ENCODE measurements at places on chromosomes 6 and 20.

DNA sequence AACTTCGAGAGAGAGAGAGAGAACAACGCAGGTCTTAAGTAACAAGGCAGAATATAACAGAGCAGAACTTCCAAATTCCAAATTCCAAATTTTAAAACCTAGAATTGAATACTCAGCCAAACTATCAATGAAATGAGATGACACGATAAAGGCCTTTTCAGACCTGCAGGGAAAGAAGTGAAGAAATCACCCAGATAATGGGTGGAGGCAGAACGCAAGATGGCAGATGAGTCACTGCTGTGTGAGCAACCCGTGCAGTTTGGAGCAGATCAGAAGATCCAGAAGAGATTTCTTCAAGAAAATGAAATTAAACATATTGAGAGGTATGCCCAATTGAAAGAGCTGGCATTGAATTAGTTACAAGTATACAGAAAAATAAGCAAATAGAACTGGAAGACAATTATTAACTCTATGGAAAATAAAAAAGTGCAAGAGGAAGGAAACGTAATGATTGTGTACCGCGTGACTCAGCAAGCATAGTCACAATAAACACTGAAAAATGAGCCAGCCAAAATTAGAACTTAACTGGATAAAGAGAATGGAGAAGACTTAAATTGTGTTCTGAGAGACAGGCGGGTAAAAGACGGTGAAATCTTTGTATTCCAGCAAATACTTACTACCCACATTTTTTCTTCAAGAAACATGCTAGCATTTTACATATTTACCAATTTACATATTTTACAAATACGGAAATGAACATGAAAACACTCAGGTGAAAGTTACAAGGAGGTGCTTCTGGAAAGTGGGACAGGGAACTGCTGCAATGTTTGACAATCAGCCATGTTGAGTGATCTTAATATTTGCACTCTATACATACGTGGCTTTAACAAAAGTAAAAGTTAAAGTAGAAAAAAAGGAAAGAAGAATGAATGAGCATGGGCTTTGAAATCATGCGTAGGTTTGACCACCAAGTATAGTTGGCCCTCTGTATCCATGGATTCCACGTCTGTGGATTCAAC is 87.9 kb upstream of the CDYL start:
- peak; percentile 3 for DNase-seq

DNA sequence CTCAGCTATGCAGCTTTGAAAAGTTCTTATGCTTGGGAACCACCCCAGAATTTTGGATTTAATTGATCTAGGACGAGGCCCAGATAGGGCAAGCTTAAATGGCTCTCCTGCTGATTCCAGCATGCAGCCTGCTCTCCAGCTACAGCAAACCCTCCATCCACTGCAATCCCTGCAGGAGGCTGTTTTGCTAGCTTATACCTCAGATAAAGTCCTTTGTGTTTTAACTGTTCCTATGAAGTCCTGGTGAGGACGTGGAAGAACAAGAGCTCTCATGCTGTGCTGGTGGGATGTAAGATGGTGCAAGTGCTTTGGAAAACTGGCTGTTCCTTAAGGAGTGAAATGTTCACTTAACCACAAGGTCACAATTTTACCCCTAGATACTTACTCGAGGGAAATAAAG is 25.5 kb upstream of the NXT1 start:
- no peak for DNase-seq

DNA sequence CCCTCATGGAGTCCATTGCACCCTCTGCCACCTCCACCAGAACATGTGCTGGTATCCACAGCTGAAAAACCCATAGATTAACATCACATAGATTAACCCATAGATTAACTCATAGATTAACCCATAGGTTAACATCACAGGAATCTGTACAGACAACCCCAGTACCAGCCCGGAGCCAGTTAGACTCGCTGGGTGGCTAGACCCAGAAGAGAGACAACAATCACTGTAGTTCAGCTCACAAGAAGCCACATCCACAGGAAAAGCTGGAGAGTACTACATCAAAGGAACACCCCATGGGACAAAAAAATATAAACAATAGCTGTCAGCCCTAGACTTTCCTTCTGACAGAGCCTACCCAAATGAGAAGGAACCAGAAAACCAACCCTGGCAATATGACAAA is 25.1 kb downstream of the SERPINB9 start:
- no peak for DNase-seq

DNA sequence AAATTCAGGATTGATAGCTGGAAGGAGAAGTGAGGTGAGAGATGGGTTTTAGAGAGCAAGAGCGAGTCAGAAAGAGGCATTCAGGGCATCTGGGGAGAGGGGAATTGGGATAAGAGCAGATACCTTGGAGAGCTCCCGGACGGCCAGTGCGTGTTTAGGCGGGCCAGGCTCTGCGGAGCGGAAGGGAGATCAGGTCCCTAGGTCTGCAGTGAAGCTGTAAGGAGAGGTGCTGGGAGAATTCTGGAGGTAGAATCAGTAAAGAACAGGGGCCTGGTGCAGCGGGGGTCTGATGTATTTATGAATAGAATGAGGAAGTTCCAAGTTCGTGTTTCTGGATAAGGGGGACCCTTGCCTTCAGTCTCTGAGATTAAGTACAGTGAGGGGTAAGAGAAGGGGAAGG is 47.4 kb upstream of the FAM83D start:
- DNase-seq = no peak

- peak; percentile 4 for DNase-seq
Observed at GRCh38 chr20:60822699-60823607, 429.1 kb upstream of the CDH4 start.

GRCh38 chr6:73108949-73109348 is 116.3 kb downstream of the KHDC1L start:
- no peak for DNase-seq

DNA sequence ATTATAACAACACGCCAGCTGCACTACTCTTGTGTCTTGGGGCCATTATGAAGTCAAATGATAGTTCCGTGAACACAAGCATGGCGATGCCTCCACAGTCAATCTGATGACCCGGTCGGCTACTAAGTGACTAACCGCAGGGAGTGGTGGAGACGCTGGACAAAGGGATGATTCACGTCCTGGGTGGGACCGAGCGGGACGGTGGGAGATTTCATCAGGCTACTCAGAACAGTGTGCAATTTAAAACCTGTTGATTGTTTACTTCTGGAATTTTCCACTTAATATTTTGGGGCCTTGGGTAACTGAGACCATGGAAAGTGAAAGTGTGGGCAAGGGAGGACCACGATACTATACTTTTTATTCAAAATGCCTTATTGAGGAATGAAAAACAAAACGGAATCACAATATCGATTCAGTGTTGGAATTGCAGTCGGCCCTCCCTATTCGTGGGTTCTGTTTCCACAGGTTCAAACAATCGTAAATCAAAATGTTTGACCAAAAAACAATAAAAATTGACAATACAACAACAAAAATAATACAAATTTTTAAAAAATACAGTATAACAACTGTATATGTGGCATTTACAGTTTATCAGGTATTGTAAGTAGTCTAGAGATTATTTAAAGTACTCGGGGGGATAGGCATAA is 66.5 kb downstream of the MYLK4 start:
- DNase-seq = no peak

DNA sequence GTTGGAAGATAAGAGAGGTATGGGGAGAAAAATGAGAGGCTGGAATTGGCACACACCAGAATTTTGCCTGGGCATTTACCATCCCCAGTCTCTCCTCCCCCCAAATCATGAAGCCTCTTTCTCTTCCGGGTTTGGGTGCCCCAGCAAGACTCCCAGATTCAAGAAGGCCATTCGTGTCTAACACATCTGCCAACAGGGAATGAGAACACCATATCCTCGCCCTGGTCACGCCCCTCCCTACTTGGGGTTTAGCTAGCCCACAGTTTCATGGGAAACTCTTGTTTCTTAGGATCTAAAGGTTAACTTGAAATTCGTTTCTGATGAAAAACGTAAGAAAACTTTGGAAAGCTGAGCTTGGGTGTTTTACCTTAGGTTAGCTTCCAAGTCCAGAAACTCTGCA is 105.5 kb upstream of the TMEM170B start:
- no peak for DNase-seq

DNA sequence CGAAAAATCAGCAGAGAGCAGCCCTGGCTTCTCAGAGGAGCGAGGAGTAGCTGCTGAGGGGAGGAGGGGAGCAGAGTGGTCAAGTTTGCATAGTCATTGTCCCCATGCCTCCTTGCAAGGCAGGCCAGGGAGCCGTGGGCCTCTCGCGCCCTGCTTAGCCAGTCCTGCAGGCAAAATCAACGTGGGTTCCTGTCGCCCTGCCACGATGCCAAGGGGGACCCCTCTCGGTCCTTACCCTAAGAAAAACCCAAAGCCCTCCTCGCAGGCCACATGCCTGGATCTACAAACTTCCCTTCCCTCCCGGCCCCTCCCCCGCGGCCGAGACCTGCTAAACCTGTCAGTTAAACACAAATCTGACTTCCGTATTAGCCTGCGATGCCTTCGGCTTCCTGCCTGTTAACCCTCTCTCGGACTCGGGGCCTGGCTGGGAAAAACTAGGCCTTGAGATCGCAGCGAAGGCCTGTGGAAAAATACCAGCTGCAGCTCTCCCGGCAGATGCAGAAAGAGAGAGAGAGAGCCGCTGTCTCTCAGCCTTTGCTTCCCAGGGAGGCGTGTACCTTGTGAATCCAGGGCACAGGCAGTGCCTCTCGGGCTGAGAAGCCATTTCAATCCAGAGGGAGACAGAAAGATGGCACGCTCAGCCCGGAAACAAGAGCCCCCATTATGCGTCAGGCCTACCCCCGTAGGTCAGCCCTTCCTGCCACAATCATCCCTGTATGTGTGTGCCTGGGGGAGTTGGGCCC is 968 bp upstream of the ZMYND8 start:
- DNase-seq = peak; percentile 49

- DNase-seq = no peak
Observed at GRCh38 chr20:60001108-60001507, 42.9 kb downstream of the CDH26 start.

- peak; percentile 6 for DNase-seq
Observed at GRCh38 chr6:168956884-168957730, 296.5 kb downstream of the THBS2 start.

GRCh38 chr6:6736791-6737654 is 148.5 kb downstream of the LY86 start:
- DNase-seq = no peak

GRCh38 chr20:46546298-46546697 is 4.2 kb downstream of the OCSTAMP start:
- DNase-seq = no peak

- DNase-seq = no peak
Observed at GRCh38 chr6:33431880-33432541, 12.1 kb downstream of the SYNGAP1 start.

GRCh38 chr6:17505062-17505476 is 95.0 kb upstream of the FAM8A1 start:
- DNase-seq = no peak

- no peak for DNase-seq
Observed at GRCh38 chr6:7938562-7939183, 28.1 kb upstream of the TXNDC5 start.

GRCh38 chr6:101195588-101195987 is 197.9 kb upstream of the GRIK2 start:
- DNase-seq = no peak

DNA sequence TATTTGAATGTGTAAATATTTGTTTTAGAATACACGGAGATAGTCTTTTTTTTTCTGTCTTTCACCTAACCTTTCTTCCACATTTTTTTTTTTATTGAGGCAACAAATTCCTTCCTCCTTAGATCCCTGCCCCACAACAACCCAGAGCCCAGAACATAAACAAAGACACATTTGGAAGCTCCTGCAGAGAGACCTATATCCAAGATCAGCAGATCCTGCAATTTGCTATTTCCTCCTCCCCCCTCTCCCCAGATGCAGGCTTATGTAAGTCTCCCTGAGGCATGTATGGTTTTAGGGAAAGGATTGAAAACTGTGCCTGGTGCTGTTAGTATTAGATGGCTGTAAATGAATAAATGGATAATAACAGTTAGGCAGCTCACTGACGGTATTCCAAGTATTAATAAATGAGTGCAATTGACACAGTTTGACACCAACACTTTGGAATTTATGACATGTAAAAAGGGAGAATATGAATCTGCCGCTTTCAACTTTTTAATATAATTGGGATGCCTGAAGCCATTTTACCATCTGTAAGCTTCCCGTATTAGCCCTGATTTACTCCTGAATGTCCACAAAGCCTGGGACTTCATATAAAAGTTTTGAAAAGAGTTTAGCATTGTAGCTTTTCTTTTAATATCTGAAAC is 608.3 kb upstream of the CITED2 start:
- DNase-seq = peak; percentile 28

GRCh38 chr6:169775321-169775720 is 23.9 kb downstream of the ERMARD start:
- DNase-seq = no peak

DNA sequence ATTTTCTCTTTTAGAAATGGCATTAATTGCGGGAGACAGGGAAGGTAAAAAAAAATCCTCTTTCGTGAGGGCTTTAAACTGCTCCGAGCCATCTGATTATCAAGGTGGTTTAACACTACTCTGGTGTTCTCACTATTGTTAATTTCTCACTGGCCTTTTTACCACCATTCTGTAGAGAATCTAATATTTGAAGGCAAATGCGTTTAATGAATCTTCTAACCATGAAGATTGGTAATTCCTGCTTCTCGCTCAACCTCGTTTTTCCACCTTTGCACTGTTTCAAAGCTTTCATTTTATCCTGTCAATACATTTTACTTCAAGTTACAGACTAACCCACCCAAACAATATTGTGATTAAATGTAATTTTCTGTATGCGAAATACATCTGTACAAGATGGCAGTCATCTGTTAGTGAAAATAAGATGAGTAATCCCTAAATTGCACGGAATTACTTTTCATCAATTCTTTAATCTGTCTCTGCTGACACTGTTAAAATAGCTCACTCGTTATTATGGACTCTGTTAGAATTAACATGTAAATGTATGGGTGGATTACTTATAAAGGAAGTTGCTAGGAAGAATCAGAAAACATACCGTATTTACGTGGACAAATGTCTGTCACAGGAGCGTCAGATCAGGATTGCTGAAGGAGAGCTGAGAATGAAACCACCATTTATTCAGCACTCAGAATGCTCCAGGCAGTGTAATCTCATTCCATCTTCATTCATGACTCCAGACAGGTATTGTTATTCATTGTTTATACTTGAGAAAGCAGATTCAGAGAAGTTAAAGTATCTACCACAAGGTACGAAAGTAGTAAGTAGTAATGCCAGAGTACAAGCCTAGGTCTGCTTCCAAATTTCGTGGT is 1.1 kb upstream of the LCA5 start:
- DNase-seq = no peak

GRCh38 chr20:44074252-44075151 is 112.5 kb downstream of the JPH2 start:
- DNase-seq = no peak

- no peak for DNase-seq
Observed at GRCh38 chr6:10659699-10660348, 34.6 kb downstream of the C6orf52 start.

GRCh38 chr6:133551847-133552341 is 310.7 kb downstream of the EYA4 start:
- no peak for DNase-seq

DNA sequence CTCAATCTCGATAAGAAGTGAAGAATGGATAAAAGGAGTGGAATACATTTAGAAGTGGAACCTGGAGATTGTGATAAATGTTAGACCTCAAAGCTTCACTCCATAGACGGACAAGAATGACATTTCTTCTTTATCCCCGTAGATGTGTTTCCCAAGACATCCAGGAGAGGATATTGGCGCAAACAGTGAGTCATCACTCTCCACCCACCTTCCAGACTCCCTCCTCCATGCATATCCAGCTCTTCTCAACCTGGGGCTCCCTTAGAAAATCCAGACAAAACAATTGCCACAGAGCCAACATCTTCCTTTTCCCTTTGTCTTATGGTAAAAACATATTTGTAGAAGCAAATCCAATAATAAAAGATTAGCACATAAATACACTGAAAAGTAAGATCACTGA is 586.1 kb downstream of the PTPRT start:
- DNase-seq = no peak

Data from NCI-H2227 treated with DMSO at 0.1 percent for 48 hours (cell line).